ENCODE measurements at places on chromosomes 5 and 9.

GRCh38 chr5:32726086-32726557, 15.0 kb downstream of the NPR3 start:
- no peak for DNase-seq

DNA sequence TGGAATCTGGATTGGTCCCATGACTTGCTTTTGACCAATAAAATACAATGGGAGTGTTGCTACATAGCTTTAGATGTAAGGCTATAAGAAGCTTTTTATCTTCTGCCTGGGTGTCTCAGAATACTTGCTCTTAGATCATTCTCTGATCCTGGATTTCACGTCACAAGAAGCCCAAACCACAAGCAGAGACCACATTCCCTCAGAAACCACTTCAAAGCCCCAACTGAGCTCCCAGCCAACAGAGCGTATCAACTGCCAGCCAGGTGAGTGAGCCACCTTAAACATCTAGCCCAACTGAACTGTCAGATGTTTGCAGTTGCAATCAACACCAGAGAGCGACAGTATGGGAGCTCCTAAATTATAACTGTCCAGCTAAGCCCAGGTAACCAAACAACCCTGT, 687.1 kb downstream of the TLE1 start:
- DNase-seq, result no peak

GRCh38 chr9:74795081-74795480, 92.6 kb downstream of the TRPM6 start:
- DNase-seq, result no peak

- no peak for DNase-seq
Observed at GRCh38 chr9:80899208-80899607, 790.1 kb downstream of the TLE1 start.

GRCh38 chr9:101028346-101029314, at the start of gene PLPPR1:
Gene PLPPR1, plus strand, starts transcription at chr9:101028727.
- DNase-seq, result no peak

GRCh38 chr5:138111181-138111580, 27.3 kb downstream of the WNT8A start:
- DNase-seq, result no peak

- no peak for DNase-seq
Observed at GRCh38 chr9:34417734-34418133, 40.6 kb downstream of the FAM219A start.

DNA sequence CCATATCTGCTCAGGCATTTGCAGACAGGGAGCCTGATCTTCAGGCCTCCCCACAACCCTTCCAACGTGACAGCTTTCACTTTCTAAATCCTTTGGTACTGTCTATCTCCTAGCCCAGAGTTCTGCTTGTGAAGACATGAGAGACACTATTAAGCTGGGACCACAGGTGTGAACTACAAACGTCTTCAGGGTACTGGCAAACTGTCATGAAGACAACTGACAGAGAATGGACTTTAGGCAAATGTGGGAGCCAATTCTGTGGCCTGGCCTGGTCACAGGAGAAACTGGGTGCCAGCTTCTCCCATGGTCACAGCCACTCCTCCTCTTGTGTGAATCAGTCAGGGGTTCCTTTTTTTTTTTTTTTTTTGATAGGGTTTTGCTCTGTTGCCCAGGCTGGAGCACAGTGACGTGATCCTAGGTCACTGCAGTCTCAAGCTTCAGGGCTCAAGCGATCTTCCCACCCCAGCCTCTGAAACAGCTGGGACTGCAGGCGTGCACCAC, 10.4 kb downstream of the TRIM14 start:
- no peak for DNase-seq

- DNase-seq, result no peak
Observed at GRCh38 chr9:5448016-5448415, 2.3 kb upstream of the CD274 start.

DNA sequence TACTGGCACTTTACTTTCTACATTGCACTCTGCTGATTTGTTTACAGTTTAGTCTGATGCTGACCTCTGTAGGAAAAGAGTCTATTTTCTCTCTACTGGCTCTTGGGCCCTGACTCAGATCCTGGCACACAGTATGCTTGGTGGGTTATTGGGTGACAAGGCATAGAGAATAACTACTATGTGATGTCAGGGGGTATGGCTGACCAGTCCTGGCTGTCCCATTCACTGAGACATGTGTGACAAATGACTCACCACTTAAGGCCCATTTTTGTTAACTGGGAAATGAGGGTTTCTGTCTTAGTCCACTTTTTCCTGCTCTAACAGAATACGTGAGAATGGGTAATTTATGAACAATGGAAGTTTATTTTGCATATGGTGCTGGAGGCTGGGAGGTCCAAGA, 66.4 kb downstream of the DAPK1 start:
- DNase-seq, result no peak

DNA sequence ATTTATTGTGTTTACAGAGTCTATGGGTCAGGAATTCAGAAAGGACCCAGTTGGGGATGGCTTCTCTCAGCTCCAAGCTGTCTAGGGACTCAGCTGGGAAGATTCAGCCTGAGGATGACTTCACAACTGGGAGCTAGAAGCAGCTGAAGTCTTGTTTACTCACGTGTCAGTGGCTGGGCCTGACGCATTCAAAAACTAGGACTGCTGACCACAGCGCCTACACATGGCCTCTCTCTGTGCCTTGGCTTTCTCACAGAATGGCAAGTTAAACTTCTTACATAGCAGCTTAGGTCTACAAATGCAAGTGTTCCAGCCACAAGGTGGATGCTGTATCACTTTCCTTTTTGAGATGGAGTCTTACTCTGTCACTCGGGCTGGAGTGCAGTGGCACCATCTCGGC, 16.3 kb upstream of the PPP2CA start:
- peak; percentile 45 for DNase-seq

GRCh38 chr5:80284720-80285119, 28.9 kb upstream of the SERINC5 start:
- no peak for DNase-seq

GRCh38 chr5:158287643-158288271, 428.8 kb upstream of the CLINT1 start:
- no peak for DNase-seq

GRCh38 chr5:41728281-41728680, 141.9 kb downstream of the OXCT1 start:
- no peak for DNase-seq

- DNase-seq, result no peak
Observed at GRCh38 chr5:174984863-174985262, 260.5 kb downstream of the MSX2 start.

DNA sequence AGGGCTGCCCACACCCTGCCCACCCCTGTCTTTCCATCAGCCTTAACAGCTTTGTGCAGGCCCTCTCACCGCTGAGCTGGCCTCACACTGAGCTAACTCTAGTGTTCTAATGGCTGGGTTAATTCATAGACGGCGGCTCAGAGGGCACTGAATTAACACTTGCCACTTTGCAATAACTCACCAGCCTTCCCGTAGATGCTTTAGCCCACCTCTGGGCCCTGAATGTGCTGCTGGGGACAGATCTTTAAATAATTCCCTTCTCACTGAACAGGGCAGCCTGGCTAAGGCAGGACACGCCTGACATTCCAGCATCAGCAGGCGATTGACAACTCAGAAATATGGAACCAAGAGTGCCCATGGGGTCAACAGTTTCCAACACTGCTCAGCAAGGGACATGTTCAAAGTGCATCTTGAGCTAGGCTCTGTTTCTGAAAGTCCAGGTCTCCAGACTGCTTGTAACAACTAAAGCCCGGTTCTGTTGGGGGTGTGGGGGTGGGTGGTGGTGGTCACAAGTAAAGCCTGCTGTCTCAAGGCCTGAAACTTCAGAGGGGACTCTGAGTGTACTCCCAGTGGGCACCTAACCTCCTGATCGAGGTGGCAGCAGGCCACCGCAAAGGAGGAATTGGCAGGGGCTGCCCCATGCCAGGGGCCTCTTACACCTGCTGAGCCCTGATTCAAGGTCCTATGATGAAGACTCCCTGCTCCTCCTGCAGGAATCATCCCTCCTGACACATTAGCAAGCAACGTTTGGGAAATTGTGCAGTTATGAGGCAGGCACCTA, 248.3 kb downstream of the FSTL4 start:
- DNase-seq, result no peak

DNA sequence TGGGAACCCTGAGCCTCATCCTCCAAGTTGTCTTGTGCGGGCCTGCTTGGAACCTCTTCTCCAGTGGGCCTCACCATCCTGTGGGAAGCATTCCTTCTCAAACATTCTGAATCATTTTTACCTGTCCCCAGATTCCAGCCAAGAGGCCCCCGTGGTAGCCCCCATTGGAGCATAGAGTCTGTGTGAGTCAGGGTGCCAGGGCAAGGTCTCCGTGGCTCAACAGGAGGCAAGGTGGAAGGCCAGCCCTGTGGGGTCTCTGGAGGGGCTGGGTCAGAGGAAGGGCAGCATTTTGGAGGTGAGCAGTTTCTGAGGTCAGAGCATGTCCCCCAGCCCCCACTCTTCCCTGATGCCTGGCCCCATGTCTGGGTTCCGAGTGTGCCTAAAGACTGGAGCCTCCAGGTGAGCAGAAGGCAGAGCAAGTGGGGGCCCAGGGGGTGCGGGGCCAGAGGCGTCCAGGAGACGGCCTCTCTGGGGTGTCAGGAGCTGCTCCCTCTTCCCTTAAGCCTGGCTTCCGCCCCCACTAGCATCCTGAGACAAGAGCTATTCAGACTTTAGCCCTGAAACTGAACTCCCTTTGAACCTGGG, 2.1 kb downstream of the CACNA1B start:
- DNase-seq, result no peak

DNA sequence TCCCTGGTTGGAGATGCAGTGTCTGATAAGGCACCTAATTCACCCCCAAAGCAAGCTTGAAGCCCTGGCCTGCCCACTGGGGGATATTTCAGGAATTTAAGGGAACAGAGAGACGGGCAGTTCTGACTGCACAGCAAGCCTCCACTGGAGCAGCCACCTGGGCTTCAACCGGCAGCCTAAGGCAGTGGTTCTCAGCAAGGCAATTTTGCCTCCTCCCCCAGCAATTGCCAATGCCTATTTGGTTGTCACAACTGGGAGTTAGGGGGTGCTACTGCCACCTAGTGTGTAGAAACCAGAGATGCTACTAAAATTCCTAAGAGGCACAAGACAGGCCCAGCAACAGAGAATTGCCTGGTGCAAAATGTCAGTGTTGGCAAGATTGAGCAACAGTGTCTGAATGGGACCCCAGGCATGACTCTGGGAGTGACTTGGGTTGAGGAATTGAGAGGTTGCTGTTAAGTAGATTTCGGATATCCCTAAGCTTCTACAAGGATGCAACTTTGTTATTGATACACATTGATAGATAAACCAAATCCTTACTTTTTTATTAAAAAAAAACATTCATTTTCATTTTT, 58.7 kb upstream of the CTSL start:
- DNase-seq, result no peak

DNA sequence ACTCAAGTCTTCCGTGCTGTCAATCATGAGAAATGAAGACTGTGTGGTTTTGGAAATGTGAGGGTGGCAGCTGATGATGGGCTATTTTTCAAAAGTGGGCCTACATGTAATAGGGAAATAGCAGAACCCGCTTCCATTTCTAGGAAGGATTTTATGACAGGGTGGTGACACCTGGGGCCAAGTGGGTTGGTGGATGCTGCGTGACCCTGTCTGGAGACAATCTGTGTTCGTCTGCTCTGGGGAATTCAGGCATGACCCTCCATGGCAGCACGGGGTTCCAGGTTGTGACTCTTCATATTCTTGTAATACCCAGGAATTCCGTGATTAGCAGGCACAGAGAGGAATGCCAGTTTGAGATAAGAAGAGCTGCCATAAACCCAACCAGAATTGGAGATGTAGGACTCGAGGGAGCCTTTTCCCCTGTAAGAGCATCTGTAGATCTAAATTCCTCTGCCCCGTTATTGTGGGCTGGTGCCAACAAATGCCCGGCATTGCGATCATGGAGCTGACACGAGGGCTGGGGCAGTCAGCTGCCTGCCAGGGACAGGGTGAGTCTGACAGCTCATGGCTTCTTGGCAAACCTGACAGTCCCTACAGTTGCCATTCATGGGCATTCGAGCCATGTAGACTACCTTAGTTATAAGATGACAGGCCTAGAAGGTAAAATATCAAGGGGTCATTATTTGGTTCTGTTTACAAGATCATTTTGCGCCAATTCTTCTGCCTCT, 279.7 kb downstream of the GADD45G start:
- DNase-seq, result no peak

DNA sequence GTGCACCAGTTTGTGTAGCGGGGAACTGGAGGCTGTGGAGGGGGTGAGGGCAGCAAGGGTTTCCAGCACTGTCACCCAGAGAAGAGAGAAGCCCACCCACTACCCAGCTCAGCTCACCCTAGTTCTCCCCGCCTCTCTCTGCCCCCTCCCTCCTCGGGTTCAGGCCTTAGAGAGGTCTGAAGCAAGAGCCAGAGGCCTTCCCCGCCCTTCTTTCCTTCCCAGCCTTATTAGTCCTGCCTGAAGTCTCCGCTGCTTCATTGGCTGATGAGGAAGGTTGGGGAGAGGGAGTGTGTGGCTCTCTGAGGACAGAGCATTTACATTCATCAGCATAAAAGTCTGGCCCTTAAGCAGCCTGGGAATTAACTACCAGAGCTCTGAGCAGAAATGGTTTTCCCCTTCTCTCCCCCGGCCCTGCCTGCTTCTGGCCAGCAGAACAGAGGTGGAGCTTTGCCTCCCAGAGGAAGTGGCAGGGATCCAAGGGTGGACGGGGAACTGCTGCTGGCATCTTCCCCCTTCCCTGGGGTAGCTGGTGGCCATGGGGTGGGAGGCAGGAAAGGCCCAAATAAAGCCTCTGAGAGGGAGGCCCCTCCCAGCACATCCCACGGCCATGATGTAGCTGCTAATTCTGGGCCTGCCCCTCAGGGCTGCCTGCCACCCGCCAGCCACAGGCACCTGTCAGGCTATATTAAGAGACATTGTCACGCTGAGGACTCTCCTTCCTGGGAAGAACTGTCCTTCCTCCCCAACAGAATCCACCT, 4.1 kb downstream of the DNAJB5 start:
- peak; percentile 70 for DNase-seq

DNA sequence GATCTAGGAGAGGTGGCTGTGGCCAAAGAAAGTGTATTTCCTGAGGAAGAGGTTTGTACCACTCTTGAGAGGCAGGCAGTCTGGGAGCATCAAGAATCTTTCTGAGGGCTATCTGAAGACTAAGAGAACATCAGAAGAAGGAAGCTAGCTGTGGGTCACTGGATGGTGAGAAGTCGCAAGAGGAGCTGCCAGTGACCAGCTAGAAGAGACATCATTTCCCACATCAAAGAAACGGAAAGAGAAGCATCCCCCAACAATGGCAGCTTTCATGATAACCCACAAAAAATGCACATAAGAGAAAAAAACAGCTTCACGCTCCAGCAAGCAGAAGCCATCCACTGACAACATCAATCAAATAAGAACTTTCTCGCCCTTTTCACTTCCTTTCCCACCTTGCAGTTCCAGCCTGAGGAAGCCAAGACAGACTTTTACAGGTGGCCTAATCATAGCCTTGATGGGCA, 25.0 kb upstream of the CEP78 start:
- DNase-seq, result no peak
